Thyroid gland (tissue), 4 donors: ENCODE measurements at places on chromosomes 2 and 18. TPM values are rescaled to one million over a fixed set of nuclear protein-coding genes. Genes with fewer than 3 reads are reported as not detected.

DNA sequence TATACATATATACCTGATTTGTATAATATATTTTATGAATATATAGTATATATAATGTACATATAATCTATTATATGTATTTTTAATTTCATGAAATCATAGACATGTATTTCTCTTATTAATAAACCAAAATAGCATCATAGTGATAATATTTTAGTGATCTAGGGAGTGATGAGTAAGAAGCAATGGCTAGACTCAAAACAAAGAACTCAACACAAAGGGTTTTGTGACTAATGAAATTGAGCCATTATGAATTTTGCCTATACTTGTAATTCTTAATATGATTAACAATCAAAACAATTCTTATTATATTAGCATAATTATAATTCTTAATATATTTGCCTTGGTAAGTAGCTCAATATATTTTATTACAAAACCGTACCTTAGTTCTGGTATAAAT is 1614.1 kb upstream of the TMEFF2 start:
- no peaks in the 10 kb centered on the region for H3K27me3 ChIP-seq
- no peaks in the 10 kb centered on the region for H3K4me1 ChIP-seq
- DNase-seq, result no peak
- H3K27ac ChIP-seq, result no peak overlapping the region
- no peaks in the 10 kb centered on the region for H3K36me3 ChIP-seq

DNA sequence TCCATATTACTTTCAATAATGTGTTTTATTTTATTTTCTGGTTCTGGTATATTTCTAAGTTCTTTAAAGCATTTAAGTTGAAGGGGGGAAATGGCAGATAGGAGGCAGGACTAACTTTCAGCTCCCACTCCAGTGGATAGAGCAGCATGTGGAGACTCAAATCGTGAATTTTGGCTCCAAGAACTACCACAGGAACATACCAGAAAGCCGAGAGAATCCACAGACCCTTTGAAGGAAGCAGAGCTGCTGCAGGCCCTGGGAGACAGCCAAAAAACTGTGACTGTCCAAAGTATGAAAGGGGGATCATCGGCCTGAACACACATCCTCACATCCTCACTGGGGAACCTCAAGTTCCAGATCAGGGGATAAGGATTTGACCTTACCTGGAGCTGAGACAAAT is 207.6 kb upstream of the VWC2L start:
- no peak overlapping the region for H3K27ac ChIP-seq
- no peak for DNase-seq
- H3K27me3 ChIP-seq, result no peaks in the 10 kb centered on the region

Gene LONRF2
- total RNA-seq, result 7.0 TPM

- H3K27me3 ChIP-seq, result no peaks in the 10 kb centered on the region
- H3K27ac ChIP-seq, result no peak overlapping the region
- H3K4me1 ChIP-seq, result no peaks in the 10 kb centered on the region
- DNase-seq, result no peak
- no peaks in the 10 kb centered on the region for H3K36me3 ChIP-seq
- H3K4me3 ChIP-seq, result no peak overlapping the region
These were observed 100.1 kb downstream of the CRACDL start for GRCh38 chr2:98835831-98836385.

Gene ERICH2
- not detected for total RNA-seq

GRCh38 chr2:31110998-31111397 is 27.2 kb downstream of the GALNT14 start:
- H3K36me3 ChIP-seq, result no peaks in the 10 kb centered on the region
- no peaks in the 10 kb centered on the region for H3K27me3 ChIP-seq
- no peak overlapping the region for H3K4me3 ChIP-seq
- DNase-seq, result no peak
- H3K27ac ChIP-seq, result no peak overlapping the region
- H3K4me1 ChIP-seq, result no peaks in the 10 kb centered on the region

GRCh38 chr2:239678666-239679296 is 278.0 kb upstream of the HDAC4 start:
- H3K36me3 ChIP-seq, result no peaks in the 10 kb centered on the region
- H3K4me3 ChIP-seq, result no peak overlapping the region
- H3K27me3 ChIP-seq, result no peaks in the 10 kb centered on the region
- H3K4me1 ChIP-seq, result no peaks in the 10 kb centered on the region
- H3K27ac ChIP-seq, result no peak overlapping the region

Gene HOXD12
- total RNA-seq, result not detected

Gene SERPINB11
- not detected for total RNA-seq

- H3K27me3 ChIP-seq, result no peaks in the 10 kb centered on the region
- H3K36me3 ChIP-seq, result no peaks in the 10 kb centered on the region
- DNase-seq, result no peak
- no peak overlapping the region for H3K4me3 ChIP-seq
- no peak overlapping the region for H3K27ac ChIP-seq
- H3K4me1 ChIP-seq, result peaks cover 42% of the 10 kb centered on the region
These were observed 309.9 kb upstream of the PKDCC start for GRCh38 chr2:41737888-41738287.

GRCh38 chr2:195289081-195289480 is 367.9 kb upstream of the SLC39A10 start:
- no peak overlapping the region for H3K27ac ChIP-seq
- H3K4me1 ChIP-seq, result no peaks in the 10 kb centered on the region
- DNase-seq, result no peak
- H3K4me3 ChIP-seq, result no peak overlapping the region
- no peaks in the 10 kb centered on the region for H3K36me3 ChIP-seq
- no peaks in the 10 kb centered on the region for H3K27me3 ChIP-seq

GRCh38 chr2:125696560-125696959 is 959.4 kb upstream of the GYPC start:
- no peaks in the 10 kb centered on the region for H3K4me1 ChIP-seq
- no peaks in the 10 kb centered on the region for H3K36me3 ChIP-seq
- no peak overlapping the region for H3K4me3 ChIP-seq
- no peak for DNase-seq
- H3K27me3 ChIP-seq, result no peaks in the 10 kb centered on the region
- H3K27ac ChIP-seq, result no peak overlapping the region

- H3K4me1 ChIP-seq, result peaks cover 96% of the 10 kb centered on the region
- no peak for DNase-seq
- H3K4me3 ChIP-seq, result no peak overlapping the region
- H3K27ac ChIP-seq, result peak overlapping the region; percentile 99
- no peaks in the 10 kb centered on the region for H3K27me3 ChIP-seq
- H3K36me3 ChIP-seq, result peaks cover 66% of the 10 kb centered on the region
These were observed 14.2 kb downstream of the ATOH8 start for GRCh38 chr2:85767803-85768665.

GRCh38 chr2:28521663-28522062 is 25.8 kb downstream of the PLB1 start:
- H3K27me3 ChIP-seq, result no peaks in the 10 kb centered on the region
- no peaks in the 10 kb centered on the region for H3K36me3 ChIP-seq
- DNase-seq, result no peak
- H3K4me1 ChIP-seq, result no peaks in the 10 kb centered on the region
- H3K27ac ChIP-seq, result no peak overlapping the region

Gene SFTPB
- 160 TPM for total RNA-seq

- peaks cover 19% of the 10 kb centered on the region for H3K4me1 ChIP-seq
- no peak overlapping the region for H3K27ac ChIP-seq
- no peaks in the 10 kb centered on the region for H3K27me3 ChIP-seq
- H3K36me3 ChIP-seq, result no peaks in the 10 kb centered on the region
- no peak for DNase-seq
- no peak overlapping the region for H3K4me3 ChIP-seq
These were observed 19.1 kb upstream of the CCDC178 start for GRCh38 chr18:33459612-33460011.

DNA sequence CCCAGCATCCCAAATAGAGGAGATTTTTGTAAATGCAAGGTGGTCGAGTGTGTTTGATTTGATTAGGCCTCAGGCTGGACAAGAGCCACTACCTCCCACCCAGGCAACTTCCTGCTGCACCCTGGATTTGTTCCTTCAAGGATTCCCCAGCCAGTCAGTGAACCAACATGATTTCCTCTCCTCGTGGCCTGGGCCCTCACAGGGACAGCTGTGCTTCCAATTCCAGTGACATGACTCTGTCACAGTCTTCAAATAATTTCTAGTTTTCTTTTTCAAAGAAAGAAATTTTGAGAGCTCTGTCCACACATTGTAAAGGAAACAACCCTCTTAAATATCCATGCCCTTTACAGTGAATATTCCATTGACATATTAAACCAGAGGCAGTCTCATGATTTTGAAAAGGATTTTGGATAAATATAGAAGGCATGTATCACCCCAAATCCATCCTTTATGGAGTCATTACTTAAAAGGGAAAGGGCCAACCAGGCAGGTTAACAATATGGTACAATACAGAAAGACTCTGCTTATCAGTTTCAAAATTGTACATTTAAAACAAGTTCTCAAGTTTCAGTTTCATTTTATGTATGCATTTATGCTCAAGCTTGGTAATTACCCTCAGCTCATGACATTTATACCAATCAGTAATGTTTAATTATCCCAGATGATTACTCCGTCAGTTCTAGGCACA is 121.3 kb upstream of the FOSL2 start:
- no peak for DNase-seq
- no peaks in the 10 kb centered on the region for H3K27me3 ChIP-seq
- H3K27ac ChIP-seq, result no peak overlapping the region
- no peaks in the 10 kb centered on the region for H3K36me3 ChIP-seq
- no peaks in the 10 kb centered on the region for H3K4me1 ChIP-seq

- H3K4me1 ChIP-seq, result no peaks in the 10 kb centered on the region
- no peak overlapping the region for H3K27ac ChIP-seq
- H3K36me3 ChIP-seq, result no peaks in the 10 kb centered on the region
- no peak for DNase-seq
- H3K27me3 ChIP-seq, result no peaks in the 10 kb centered on the region
These were observed 122.2 kb upstream of the TACR1 start for GRCh38 chr2:75321599-75321922.

Gene MERTK
- 36.7 TPM for total RNA-seq

Gene REG3G
- total RNA-seq, result not detected

Gene TMEM37
- total RNA-seq, result 37.2 TPM

- H3K27ac ChIP-seq, result no peak overlapping the region
- peaks cover 4% of the 10 kb centered on the region for H3K4me1 ChIP-seq
- H3K27me3 ChIP-seq, result no peaks in the 10 kb centered on the region
- no peak for DNase-seq
- no peak overlapping the region for H3K4me3 ChIP-seq
These were observed 82.0 kb upstream of the OTX1 start for GRCh38 chr2:62968668-62969067.

- no peak for DNase-seq
- no peak overlapping the region for H3K4me3 ChIP-seq
- H3K27me3 ChIP-seq, result no peaks in the 10 kb centered on the region
- H3K36me3 ChIP-seq, result no peaks in the 10 kb centered on the region
These were observed 636.1 kb upstream of the SLC8A1 start for GRCh38 chr2:41087946-41088345.

Gene POTEI
- 0.27 TPM for total RNA-seq

DNA sequence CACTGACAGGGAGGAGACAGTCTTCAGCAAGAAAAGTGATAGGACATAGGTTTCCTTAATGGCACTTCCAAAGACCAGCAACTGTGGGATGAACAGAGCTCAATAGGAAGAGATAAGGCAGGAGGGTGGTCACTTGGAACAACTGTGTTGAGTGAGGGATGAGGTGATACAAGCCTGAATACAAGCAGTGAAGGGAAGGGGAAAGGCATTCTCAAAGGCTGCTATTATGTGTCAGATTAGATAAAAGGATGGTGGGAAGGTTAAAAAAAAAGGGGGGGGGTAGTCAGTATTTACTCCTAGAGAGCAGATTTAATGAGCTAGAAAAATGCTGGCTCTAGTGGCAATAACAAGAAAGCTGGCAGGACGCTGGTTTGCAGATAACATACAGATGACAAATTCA is 25.7 kb downstream of the CCBE1 start:
- H3K27me3 ChIP-seq, result no peaks in the 10 kb centered on the region
- no peak overlapping the region for H3K27ac ChIP-seq
- no peak for DNase-seq

Gene MEIS1
- total RNA-seq, result 10.2 TPM

GRCh38 chr2:205014201-205014600 is 468.9 kb downstream of the PARD3B start:
- H3K36me3 ChIP-seq, result no peaks in the 10 kb centered on the region
- H3K4me1 ChIP-seq, result no peaks in the 10 kb centered on the region
- no peak overlapping the region for H3K4me3 ChIP-seq
- H3K27ac ChIP-seq, result no peak overlapping the region
- no peaks in the 10 kb centered on the region for H3K27me3 ChIP-seq

DNA sequence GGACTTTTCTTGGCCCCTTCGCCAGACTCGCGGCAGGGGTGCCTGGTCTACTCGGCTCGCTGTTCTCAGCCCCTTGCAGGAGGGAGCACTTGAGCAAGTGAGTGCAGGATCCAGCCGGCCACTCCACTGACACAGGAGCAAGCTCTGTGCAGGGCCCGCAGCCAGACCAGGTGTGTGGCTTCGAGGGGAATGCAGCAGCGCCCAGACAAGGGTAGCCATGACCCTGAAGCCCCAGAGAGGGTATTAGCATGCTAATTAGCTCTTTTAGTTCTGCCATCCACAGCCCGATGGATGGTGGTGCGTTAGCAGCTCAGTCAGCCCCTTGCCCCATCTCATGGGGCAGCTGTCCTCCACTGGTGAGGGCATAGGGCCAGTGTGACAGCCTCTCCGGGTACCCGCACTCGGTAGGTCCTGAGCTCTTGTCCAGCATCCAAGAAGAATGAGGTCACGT is 103.2 kb upstream of the HS6ST1 start:
- H3K4me3 ChIP-seq, result no peak overlapping the region
- no peaks in the 10 kb centered on the region for H3K36me3 ChIP-seq
- H3K27me3 ChIP-seq, result no peaks in the 10 kb centered on the region
- no peak overlapping the region for H3K27ac ChIP-seq

- no peaks in the 10 kb centered on the region for H3K27me3 ChIP-seq
- H3K36me3 ChIP-seq, result peaks cover 5% of the 10 kb centered on the region
- no peaks in the 10 kb centered on the region for H3K4me1 ChIP-seq
These were observed 226.3 kb downstream of the NBAS start for GRCh38 chr2:15334644-15335326.

- H3K4me1 ChIP-seq, result peaks cover 38% of the 10 kb centered on the region
- H3K27ac ChIP-seq, result no peak overlapping the region
- no peaks in the 10 kb centered on the region for H3K27me3 ChIP-seq
- H3K4me3 ChIP-seq, result no peak overlapping the region
- H3K36me3 ChIP-seq, result no peaks in the 10 kb centered on the region
These were observed 261.9 kb downstream of the DYSF start for GRCh38 chr2:71715241-71715750.

Gene CCDC178
- not detected for total RNA-seq

Gene RSAD2
- total RNA-seq, result 4.9 TPM

Gene STPG4
- total RNA-seq, result not detected

GRCh38 chr2:186068139-186068801 is 329.7 kb downstream of the FSIP2 start:
- DNase-seq, result no peak
- no peaks in the 10 kb centered on the region for H3K36me3 ChIP-seq
- no peaks in the 10 kb centered on the region for H3K4me1 ChIP-seq

DNA sequence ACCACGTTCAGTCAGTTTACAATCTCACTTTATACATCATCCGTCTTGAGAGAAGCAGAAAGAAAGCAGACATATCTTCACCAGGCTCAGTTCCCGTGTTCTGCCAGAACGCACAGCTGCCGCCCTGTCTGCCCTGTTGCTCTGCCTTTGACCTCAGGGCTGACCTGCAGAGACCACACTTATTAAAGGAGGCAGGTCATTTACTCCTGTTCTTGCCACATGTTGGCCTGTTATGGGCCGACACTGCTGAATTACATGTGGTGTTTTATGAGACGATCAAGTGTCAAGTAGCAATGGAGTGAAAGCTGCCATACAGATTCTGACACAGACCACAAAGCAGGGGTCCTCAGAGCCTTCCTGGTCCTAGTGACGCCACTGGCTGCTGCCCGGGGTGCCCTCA is 232.2 kb downstream of the TTC32 start:
- H3K4me3 ChIP-seq, result no peak overlapping the region
- H3K36me3 ChIP-seq, result no peaks in the 10 kb centered on the region
- H3K27ac ChIP-seq, result no peak overlapping the region
- H3K4me1 ChIP-seq, result no peaks in the 10 kb centered on the region
- H3K27me3 ChIP-seq, result no peaks in the 10 kb centered on the region

GRCh38 chr2:38446906-38447561 is 70.0 kb upstream of the ATL2 start:
- no peaks in the 10 kb centered on the region for H3K36me3 ChIP-seq
- no peak overlapping the region for H3K27ac ChIP-seq
- DNase-seq, result peak; percentile 32
- H3K4me1 ChIP-seq, result peaks cover 36% of the 10 kb centered on the region
- H3K27me3 ChIP-seq, result no peaks in the 10 kb centered on the region
